ENCODE measurements at places on chromosomes 6 and 20.

GRCh38 chr6:73285674-73286283 is 22.8 kb upstream of the KHDC1 start:
- DNase-seq: no peak

- no peak for DNase-seq
These were observed 50.4 kb downstream of the SMPDL3A start for GRCh38 chr6:122839472-122839871.

- DNase-seq: no peak
These were observed 11.8 kb downstream of the NINL start for GRCh38 chr20:25573288-25574251.

GRCh38 chr20:57509665-57510237 is 15.2 kb downstream of the CTCFL start:
- no peak for DNase-seq

DNA sequence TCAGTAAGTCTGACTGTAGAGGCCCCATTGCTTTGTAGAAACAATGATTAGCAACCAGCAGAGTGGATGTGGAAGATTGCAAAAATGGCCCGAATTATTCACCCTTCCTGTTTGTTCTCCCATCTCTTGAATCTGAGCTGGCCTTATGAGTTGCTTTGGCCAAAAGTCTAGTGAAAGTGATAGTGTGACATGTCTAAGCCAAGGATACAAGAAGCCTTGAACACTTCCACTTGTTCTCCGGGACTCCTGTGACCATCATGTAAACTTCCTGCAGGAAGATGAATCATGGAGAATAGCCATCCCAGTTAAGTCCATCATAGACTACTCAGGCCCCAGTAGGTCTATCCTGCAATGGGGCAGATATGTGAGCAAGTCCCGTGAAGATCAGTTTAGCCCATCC is 252.0 kb upstream of the JAG1 start:
- no peak for DNase-seq

GRCh38 chr6:7153789-7154188 is 46.0 kb downstream of the RREB1 start:
- DNase-seq: no peak

GRCh38 chr6:144711661-144712060 is 426.5 kb downstream of the UTRN start:
- no peak for DNase-seq

DNA sequence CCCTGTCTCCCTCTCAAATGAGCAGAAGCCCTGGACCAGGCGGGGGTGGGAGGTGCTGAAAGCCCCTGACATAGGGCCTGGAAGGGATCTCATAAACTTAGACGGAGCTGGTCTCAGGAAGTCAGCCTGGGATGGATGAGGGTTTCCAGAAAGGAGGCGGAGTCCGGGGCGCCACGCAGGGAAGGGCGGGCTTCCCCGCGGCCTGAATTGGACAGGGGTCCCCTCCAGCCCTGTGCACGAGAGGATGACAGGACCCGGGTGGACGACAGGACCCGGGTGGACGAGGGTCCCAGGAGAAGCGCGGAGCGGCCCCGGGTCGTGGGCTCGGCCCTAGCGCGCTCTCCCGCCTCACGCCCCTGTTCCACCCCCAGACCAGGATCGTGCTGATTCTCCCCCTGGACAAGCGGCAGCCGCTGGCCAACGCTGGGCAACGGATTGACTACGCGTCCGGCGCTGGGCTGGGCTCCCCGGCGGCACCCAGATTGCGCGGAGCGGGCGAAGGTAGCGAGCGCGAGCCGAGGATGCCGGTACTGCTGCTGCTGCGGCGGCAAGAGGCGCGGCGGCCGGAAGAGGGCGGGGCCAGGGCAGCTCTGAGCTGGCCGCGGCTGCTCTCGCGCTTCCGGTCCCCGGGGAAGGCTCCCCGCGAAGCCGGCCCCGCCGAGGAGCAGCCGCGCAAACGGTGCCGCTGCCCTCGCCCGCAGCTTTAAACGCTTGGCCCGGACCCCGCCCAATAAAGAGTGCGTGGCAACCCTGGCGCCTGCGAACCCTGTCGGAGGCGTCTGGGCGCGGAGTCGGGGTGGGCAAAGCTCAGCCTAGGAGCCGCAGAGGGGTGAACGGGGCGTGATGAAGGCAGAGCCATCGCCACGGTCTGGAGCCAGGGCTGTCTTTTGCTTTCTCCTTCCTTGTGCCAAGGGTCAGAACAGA is 1.3 kb downstream of the C20orf144 start:
- DNase-seq: peak; percentile 75

DNA sequence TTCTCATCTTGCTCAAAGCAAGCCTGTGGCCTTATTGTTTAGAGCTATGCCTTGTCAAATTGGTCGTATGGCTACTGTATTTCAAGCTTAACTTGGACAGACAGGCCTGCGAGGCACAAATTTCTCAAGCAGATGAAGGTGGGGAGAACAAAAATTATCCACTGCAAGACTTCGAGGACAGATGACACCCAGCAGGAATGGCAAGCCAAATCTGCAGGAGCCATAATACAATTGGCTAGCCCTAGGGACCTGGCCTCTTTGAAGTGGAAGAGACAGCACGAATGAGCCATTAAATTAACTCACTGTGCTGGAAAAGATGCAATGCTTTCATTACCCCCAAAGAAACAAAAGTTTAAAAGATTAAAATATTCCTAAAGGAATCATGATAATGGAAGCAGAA is 5.0 kb upstream of the BLOC1S5 start:
- no peak for DNase-seq
